PC-9 (cell line): ENCODE measurements at places on chromosomes 7 and 10.

DNA sequence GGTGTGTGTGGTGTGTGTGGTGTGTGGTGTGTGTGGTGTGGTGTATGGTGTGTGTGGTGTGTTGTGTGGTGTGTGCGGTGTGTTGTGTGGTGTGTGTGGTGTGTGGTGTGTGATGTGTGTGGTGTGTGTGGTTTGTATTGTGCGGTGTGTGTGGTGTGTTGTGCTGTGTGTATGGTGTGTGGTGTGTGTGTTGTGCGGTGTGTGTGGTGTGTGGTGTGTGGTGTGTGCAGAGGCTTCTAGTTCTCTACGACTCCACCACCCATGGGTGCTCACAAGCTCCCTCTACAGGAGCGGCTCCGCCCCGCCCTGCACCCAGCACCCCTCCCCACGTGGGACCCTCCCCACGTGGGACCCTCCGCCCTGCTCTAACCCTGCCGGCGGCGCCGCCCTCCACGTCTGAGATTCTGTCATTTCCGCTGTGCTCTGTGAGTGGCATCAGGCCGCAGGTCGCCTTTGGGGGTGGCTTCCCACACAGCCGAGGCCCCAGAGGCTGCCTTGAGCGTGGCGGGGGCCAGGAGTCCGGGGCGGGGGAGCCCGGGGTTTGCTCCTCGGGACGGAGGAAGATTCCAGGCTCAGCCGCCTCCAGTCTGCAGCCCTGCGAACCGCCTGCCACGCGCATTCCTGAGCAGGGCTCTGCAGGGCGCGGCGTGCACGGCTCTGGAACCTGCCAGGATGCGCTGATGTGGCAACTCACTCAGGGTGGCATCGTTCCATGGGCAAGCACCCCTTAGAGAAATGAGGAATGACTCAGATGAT is 37.0 kb upstream of the DNAJB6 start:
- H3K4me3 ChIP-seq: no peak overlapping the region
- H3K27ac ChIP-seq: no peak overlapping the region
- peak; percentile 66 for DNase-seq
- no peaks in the 10 kb centered on the region for H3K36me3 ChIP-seq
- no peaks in the 10 kb centered on the region for H3K27me3 ChIP-seq

DNA sequence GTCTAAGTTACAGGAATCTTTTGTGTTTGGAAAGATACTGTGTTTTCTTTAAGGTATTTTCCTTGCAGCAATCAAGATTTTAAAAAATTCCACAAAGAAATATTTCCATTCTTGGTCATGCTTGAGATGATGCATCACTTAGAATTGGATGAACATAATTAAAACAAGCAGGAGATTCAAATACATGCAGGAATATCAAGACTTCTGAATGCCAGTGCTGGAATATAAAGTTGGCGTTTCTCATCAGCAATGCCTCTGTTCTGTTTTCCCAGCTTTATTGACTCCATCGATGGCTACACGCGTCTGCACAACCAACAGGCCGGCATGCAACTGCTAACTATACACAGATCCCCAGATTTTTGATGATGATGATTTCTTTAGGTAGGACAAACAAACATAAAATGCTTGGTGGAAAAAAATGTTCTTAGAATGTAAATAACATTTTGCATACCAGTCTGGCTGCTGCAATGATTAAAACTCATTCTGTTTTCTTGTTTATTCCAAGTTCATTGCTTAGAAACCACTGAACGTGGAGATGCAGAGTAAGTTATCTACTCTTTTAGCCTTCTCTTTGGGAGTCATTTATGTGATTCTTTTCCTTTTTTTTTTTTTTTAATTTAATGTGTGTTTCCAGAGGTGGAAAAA is 91.3 kb upstream of the FAM171A1 start:
- H3K27ac ChIP-seq: no peak overlapping the region
- no peaks in the 10 kb centered on the region for H3K36me3 ChIP-seq
- no peak overlapping the region for H3K4me3 ChIP-seq
- H3K27me3 ChIP-seq: no peaks in the 10 kb centered on the region
- no peaks in the 10 kb centered on the region for H3K4me1 ChIP-seq

- peaks cover 31% of the 10 kb centered on the region for H3K27me3 ChIP-seq
- H3K36me3 ChIP-seq: no peaks in the 10 kb centered on the region
- H3K4me1 ChIP-seq: no peaks in the 10 kb centered on the region
These were observed 20.2 kb downstream of the CALN1 start for GRCh38 chr7:72391821-72392377.

DNA sequence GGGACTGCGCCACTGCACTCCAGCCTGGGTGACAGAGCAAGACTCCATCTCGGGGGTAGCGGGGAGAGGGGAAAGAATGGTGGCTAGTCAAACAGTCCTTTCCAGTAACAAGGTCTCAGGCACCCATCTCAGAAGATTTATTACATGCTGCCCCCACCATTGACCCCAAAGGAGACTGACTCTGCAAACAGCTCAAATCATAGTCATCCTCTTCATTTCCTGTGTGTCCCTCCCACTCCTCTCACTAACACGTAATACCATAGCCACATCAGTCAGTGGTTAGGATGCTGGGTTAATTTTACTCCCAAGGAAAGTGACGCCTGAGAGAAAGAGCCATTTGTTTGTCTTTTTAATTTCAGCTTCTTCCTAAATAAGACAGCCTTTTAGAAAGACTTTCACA is 56.6 kb upstream of the BET1 start:
- no peak overlapping the region for H3K27ac ChIP-seq
- H3K4me1 ChIP-seq: peaks cover 12% of the 10 kb centered on the region
- no peak for DNase-seq
- no peak overlapping the region for H3K4me3 ChIP-seq

DNA sequence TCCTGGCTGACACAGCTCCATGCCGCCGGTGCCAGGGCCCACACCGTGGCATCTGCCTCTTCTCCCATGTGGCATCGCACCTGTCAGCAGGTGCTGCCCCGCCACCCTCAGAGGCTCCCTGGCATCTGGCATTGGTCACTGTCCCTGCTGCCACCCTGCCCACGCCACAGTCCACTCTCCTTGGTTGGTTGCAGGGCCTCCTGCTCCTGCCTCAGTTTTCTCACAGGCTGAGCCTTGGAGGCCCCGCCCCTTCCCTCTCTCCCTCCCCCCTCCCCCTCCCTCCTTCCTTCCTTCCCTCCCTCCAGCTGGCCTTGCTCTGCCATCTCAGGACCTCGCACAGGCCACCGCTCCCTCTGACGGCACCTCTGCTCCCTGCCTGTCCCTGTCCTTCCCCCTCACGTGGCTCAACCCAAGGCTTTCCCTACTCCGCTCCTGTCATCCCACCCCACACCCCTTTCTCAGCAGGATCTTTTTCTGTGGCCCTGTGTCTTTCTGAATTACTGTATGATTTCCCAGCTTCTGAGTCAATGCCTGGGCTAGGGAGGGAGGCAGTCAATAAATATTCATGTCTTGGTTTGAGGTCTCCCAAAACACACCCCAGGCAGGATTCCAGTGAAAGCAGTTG is 87.4 kb downstream of the INPP5A start:
- H3K27ac ChIP-seq: no peak overlapping the region
- no peak for DNase-seq
- no peaks in the 10 kb centered on the region for H3K27me3 ChIP-seq
- no peak overlapping the region for H3K4me3 ChIP-seq
- no peaks in the 10 kb centered on the region for H3K36me3 ChIP-seq
- no peaks in the 10 kb centered on the region for H3K4me1 ChIP-seq

DNA sequence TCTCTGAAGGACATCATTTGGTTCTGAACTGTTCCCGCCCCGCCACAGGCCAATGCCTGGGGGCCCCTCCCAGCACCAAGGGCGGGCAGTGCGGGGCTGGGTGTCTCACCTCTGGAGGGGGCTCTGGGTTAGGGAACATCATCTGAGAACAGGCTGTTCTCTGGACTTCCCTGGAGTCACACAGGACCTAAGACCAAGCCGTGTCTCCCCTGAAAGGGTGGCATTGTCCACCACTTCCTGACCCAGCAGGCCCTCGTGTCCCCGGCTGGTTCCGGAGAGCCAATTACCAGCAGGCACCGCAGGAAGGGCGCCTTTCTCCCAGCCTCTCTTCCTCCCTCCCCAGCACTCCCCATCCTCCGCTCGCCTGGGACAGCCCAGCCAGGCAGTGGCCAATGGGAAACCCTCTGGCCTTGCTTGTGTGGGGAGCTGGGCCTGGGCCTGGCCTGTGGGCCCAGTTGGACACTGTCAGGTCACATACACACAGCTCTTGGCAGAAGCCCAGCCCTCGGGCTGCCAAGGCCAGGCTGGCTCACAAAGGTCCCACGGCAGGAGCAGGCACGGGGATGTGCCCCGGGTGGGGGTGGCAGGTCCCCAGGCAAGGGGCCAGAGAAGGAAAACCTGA is 119.5 kb downstream of the SPDYE5 start:
- H3K27me3 ChIP-seq: no peaks in the 10 kb centered on the region
- H3K4me1 ChIP-seq: peaks cover 6% of the 10 kb centered on the region
- H3K36me3 ChIP-seq: no peaks in the 10 kb centered on the region

- H3K27ac ChIP-seq: peak overlapping the region; percentile 89
- no peaks in the 10 kb centered on the region for H3K27me3 ChIP-seq
- H3K36me3 ChIP-seq: no peaks in the 10 kb centered on the region
- peaks cover 35% of the 10 kb centered on the region for H3K4me1 ChIP-seq
- no peak for DNase-seq
- H3K4me3 ChIP-seq: no peak overlapping the region
These were observed 53.5 kb downstream of the DLG5 start for GRCh38 chr10:77872947-77873535.
